Right renal pelvis (tissue), 4 donors: ENCODE measurements at places on chromosomes 4 and X.

DNA sequence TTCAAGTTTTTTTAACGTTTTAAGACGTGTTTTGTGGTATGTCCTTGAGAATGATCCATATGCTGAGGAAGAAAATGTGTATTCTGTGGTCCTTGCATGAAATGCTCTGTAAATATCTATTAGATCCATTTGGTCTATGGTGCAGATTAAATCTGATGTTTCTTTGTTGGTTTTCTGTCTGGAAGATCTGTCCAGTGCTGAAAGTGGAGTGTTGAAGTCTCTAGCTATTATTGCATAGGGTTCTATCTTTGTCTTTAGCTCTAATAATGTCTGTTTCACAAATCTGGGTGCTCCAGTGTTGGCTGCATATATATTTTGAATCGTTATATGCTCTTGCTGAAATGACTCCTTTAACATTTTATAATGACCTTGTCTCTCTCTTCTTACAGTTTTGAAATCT, 122.5 kb downstream of the RPA4 start:
- DNase-seq, result no peak

- DNase-seq, result no peak
These were observed 317.5 kb upstream of the RASGEF1B start for GRCh38 chr4:81789158-81789557.

GRCh38 chrX:154458954-154459778, 1.1 kb downstream of the PLXNA3 start:
- DNase-seq, result no peak

- DNase-seq, result no peak
These were observed 335.0 kb upstream of the TENM3 start for GRCh38 chr4:181908168-181908567.

DNA sequence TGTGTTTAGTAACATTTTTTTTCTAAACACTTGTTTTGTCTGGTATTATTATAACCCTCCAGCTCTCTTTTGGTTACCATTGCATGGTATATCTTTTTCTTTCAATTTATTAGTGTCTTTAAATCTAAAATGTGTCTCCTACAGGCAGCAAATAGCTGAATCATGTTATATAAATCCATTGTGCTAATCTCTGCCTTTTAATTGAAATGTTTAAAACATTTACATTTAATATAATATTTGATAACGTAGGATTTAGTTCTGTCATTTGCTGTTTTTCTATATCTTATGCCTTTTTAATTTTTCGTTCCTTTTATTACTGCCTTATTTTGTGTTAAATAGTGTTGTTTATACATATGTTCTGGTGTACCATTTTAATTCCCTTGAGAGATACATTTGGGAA, 17.1 kb upstream of the CCDC110 start:
- DNase-seq, result no peak

- no peak for DNase-seq
These were observed 2140.1 kb upstream of the AGA start for GRCh38 chr4:179582164-179582905.

- peak; percentile 28 for DNase-seq
These were observed 487 bp downstream of the TBCK start for GRCh38 chr4:106315476-106315967.

GRCh38 chr4:53116954-53117353, 248.9 kb downstream of the SCFD2 start:
- no peak for DNase-seq

DNA sequence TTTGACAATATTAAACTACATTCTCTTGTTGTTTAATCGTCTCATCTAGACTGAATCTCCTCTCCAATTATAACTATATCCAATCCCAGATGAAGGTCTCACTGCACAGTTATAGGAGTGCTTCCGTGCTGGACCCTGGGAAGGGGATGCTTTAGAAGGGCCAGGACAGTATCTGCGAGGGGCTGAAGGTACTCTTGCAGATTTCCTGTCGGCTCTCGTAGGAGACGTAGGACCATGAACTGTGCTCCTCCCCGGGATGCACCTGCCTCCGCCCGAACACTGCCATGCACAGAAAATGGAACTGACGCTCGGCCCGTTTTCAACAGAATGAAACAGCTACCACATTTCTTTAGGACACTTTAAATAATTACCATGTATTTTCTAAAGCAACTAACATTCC, 39.4 kb downstream of the FAT1 start:
- no peak for DNase-seq

GRCh38 chrX:10326578-10326977, 169.8 kb downstream of the CLCN4 start:
- DNase-seq, result no peak
